ENCODE measurements at places on chromosomes 5 and 9.
A peak's percentile ranks its signal among the peaks of the same experiment; 100 is the strongest.

DNA sequence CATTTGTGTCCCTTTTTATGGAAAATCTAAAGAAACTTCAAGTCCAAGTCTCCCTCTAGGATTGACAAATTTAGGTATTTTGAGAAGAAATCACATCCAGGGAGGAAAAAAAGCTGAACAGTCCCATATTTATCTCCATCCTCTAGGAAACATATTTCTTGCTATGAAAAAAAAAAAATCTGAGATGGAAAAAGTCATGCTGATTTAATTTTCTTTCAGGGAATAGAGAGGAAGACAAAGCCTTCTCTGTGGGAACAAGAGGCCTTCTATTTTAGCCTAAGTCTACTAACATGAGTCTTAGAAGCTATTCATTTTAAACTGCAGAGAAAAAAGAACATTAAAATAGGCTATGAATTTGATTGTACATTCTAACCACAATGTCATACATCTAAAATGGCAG is 63.1 kb upstream of the CDK5RAP2 start:
- DNase-seq, result no peak

DNA sequence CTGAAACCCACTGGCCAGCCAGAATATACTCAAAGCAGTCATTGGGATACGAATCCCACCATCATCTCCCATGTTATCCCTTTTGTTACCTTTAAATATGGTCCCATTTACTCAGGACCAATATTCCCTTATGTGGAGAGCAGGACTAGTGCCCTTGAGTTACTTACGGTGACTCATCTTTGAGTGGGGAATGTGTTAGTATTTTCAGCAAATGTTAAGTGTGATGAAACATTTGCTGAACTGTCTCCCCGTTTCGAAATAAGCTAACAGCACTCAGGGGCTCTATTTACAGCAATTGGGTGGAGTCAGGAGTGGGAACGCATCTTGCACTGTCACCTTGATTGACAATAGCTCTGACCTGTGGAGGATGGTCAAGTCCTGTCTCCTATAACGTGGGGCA is 67.4 kb downstream of the CTSL start:
- DNase-seq, result no peak

- no peak for DNase-seq
Measured at GRCh38 chr9:9002826-9003583, 1203.4 kb upstream of the DMAC1 start.

DNA sequence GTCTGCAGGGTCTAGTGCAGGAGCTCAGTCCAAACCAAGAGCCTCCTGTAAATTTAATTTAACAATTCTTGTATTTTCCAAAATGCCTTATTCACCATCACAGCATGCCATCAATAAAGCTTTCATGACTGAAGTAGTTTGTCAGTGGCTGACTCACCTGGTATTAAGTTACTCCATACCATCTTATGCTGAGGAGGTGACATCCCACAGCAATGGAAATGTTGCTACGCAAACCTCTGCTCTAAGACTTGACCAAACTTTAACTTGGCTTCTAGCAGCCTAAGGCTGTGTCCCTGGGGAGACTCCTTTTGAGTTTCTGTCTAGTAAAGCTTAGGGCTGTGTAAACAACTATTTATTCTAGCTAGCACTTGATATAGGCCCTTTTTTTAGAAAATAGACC is 1231.3 kb upstream of the CDH18 start:
- no peak for DNase-seq

DNA sequence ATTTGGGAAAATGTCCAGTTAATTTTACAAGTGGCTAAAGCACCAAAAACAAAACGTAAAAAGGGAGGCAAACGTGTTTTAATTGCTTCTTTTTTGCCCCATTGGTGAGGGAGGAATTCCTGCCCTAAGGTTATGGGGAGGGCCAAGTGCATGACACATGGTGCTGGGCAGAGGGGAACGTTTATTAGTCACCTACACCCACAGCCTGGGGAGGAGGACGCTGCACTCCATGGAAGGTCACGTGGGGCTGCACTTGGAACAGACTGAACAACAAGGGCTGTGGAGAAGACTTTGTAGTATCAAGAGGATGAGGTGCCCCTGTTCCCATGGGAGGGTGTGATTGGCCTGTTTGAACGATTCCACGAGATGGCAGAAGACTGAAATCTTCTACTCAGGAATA is 13.7 kb upstream of the ADAMTS16 start:
- no peak for DNase-seq

GRCh38 chr5:79846198-79846521 is 144.9 kb downstream of the MTX3 start:
- DNase-seq, result no peak

- no peak for DNase-seq
Measured at GRCh38 chr9:135601988-135602387, 37.4 kb downstream of the GLT6D1 start.

- no peak for DNase-seq
Measured at GRCh38 chr9:135376511-135377265, 102.9 kb upstream of the PPP1R26 start.

DNA sequence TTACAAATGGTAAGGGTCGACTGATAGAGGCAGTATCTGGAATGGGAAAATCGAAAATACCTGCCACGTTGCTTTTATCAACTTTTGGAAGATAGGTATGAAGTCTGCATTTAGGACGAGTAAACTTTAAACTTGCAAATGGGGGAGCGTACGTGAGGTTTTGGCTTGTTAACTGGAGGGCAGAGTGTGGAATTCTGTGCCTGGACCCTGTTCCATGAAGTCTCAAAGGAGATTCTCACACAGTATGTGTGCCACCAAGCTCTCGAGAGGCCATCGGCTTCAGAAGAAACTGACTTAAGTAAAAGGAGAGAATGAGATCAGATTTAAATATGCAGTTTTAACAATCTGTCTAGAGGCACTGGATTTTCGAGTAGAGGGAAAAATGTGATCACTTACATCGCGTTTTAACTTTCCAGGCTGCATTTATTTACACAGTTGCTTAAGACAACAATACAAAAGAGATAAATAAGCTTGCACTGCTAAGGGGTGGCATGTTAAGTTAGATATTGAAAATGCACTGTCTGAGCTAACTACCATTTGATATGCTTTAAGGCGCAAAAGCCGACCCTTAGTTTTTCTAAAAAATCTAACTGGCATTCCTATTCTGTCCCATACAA is 401.6 kb downstream of the EBF1 start:
- DNase-seq, result no peak

DNA sequence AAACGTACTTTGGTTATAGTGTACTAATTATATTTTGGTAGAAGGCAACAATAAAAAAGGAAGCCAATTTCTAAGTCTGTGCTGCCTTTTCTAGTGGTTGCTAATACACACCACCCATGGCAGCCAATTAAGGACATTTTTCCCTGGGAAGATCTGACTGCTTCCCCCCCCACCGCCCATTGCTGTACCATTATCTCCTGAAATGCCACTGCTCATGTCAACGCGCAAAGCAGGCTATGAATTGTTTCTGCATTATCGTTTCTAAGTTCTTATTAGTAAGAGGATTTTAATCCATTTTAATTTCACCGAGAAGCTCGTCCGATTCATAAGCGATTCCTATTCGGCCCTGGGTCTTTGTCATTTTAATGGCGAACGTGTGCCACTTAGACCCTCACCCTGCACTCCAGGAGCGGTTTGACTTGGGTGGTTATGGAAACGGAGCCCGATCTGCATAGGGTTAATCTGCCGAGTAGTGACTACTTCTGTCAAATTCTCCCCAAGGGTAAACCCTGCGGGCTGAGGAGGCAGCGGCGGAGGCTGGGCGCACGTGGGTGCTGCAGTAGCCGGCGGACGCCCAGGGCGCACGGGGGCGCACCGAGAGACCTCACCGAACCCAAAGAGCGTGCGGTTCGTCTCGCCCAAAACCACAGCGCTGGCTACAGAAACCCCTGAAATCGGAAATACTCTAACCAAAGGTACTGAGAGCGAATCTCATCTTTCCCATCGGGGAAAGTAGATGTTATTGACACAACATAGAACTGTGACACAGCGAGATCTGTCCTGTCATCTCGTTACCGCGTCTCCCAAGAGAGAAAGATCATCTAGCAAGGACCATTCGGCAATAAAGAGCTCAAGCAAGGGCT is 55.8 kb upstream of the SHC3 start:
- DNase-seq, result no peak

DNA sequence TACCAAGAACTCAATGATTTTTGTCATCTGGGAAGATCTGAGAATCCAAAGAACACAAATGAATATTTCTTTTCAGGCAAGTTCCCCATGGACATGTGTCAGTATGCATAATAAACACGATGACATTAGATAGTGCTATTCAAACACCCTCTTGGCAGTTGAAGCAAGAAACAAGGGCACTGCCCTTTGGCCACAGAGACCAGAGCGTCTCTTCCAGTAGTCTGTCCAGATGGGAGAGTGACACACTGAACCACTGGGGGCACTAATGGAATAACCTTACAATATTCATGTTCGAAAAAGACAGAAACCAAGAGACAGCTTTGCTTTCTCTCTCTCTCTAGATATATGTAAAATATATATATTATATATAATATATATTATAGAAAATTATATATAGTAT is 301.9 kb downstream of the CTNND2 start:
- DNase-seq, result no peak

- no peak for DNase-seq
Measured at GRCh38 chr5:171418982-171419687, at the start of gene FGF18. TSS of gene FGF18 (plus strand) at chr5:171419647. CDS start at chr5:171420200, 553 bp downstream.

DNA sequence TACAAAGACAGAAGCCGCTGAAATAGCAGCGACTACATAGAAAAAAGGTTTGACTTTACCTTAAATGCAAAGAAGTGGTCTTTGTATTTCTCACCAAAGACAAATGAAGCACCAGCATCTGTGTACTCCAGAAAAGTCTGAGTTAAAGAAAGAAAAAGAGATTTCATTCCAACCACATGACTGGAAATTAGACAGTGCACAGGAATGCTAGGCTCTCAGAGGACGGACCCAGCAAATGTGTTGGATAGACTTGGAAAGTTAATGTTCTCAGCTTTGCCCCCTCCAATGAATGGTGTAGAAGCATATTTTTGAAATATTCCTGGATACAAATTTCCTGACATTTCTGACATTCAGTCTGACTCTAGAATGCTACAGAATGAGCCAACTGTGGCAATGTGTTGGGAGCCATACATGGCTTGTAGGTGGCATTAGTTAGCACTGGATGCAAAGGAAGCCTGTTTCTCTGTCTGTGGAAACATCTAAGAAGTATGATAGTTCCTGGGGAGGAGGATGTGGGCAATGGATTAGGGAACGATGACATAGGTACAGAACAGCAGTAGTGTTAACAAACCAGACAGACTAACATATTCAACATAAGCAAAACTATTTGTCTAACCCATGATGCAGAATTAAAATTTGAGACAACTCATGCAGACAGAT is 43.3 kb downstream of the SLC28A3 start:
- no peak for DNase-seq

DNA sequence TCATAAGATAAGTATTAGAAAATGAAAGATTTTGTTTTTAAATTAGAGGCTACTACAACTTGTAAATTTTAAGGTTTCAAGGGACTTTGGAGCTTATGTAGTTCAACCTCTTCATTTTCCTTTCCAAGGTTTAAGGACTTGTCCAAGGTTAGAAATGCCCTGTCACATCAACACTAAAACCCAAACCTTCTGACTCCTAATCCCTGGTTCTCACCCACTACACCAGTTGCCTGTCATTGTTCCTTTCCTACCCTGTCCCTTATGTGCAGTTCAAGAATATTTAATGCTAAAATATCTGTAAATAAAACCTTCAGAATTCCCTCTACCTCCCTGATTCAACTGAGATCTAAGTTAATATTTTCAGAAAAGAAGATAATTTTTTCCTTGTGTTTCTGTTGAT is 206.4 kb downstream of the NFIB start:
- DNase-seq, result no peak

DNA sequence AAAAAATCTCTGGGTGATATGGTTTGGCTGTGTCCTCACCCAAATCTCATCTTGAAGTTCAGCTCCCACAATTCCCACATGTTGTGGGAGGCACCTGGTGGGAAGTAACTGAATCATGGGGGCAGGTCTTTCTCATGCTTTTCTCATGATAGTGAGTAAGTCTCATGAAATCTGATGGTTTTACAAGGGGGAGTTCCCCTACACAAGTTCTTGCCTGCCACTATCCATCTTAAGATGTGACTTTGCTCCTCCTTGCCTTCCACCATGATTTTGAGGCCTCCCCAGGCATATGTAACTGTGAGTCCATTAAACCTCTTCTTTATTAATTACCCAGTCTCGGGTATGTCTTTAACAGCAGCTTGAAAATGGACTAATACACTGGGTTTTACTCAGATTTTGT is 513.9 kb downstream of the TLE4 start:
- no peak for DNase-seq

DNA sequence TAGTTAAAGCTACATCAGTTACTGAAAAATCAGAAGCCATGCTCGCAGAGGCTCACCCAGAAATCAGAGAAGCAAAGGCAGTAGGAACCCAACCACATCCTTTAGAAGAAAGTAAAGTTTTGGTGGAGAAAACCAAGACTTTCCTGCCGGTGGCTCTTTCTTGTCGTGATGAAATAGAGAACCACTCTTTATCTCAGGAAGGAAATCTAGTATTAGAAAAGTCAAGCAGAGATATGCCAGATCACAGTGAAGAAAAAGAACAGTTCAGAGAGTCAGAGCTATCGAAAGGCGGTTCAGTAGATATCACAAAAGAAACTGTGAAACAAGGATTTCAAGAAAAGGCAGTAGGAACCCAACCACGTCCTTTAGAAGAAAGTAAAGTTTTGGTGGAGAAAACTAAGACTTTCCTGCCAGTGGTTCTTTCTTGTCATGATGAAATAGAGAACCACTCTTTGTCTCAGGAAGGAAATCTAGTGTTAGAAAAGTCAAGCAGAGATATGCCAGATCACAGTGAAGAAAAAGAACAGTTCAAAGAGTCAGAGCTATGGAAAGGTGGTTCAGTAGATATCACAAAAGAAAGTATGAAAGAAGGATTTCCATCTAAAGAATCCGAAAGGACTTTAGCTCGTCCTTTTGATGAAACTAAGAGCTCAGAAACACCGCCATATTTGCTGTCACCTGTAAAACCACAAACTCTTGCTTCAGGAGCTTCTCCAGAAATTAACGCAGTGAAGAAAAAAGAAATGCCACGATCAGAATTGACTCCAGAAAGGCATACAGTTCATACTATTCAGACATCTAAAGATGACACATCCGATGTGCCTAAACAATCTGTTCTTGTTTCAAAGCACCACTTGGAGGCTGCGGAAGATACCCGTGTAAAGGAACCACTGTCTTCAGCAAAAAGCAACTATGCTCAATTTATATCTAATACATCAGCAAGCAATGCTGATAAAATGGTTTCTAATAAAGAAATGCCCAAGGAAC is 47.2 kb downstream of the CMYA5 start:
- DNase-seq, result no peak

- peak; percentile 17 for DNase-seq
Measured at GRCh38 chr5:75078027-75078426, 25.7 kb upstream of the GCNT4 start.

- DNase-seq, result no peak
Measured at GRCh38 chr9:29717631-29718030, 2144.3 kb upstream of the C9orf72 start.

GRCh38 chr9:36074870-36075532 is 38.3 kb downstream of the RECK start:
- no peak for DNase-seq

DNA sequence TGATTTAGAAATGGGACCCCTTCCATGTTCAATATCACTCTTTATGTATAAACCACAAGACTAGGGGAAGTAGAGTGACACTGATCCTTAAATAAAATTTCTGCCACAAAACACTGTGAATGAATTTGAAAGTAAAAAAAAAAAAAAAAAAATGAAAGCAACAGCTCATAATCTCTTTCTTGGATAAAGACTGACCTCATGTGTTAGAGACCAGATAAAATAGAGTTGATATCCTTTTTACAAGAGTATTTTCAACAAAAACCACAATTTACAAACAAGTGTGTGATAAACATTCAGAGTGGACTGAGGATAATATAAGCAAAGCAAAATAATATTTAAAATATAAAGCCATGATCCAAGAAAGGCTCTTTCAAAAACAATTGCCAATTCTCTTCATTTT is 180.2 kb downstream of the FBXL17 start:
- no peak for DNase-seq
